ENCODE measurements at places on chromosomes 1 and 21.
A peak's percentile ranks its signal among the peaks of the same experiment; 100 is the strongest.

DNA sequence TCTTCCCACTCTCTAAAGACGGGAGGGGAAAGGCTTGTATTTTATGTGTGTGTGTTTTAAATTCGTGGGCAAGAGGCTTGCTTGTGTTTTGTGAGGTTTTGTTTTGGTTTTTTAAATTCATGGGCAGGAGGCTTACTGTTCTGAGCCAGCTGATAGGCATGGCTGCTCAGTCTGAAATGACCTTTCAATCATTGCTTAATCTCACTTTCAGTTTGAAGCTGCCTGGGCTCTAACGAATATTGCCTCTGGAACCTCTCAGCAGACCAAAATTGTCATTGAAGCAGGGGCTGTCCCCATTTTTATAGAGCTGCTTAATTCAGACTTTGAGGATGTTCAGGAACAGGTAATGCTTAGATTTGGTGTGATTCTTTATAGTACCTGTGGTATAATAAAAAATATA, 20.3 kb upstream of the TXLNA start:
- no peak for DNase-seq
- no peak overlapping the region for H3K27ac ChIP-seq
- H3K4me1 ChIP-seq, result no peaks in the 10 kb centered on the region
- H3K27me3 ChIP-seq, result no peaks in the 10 kb centered on the region

DNA sequence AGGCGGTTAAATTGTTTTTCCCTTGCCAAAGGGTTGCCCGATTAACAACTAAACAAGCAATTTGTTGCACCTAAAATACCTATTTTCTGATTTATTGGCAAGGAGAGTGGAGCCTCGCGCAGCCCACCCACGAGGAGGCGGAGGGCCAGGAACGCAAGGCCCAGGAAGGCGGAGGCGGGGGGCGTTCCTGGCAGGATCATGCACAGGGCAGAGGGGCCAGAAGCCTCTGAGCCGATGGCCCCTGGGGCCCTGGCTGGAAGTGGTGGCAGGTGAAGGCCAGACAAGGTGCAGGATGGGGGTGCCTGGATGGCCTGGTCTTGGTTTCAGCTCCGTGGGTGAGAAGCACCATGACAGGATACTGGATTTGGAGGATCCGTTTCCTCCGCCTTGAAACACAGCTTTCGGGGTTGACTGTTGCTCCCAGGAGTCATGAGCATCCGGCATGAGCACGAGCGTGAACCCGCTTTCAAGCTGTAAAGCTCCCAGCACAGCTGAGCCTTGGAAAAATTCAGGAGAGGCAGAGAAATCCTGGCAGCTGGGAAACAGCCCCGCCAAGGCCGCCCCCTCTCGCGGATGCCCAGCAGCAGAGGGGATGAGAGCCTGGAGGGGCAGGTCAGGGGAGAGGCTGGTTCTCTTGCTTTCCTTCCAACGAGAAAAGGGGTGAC, 35.0 kb downstream of the AJAP1 start:
- H3K27ac ChIP-seq, result no peak overlapping the region
- H3K36me3 ChIP-seq, result no peaks in the 10 kb centered on the region
- H3K4me1 ChIP-seq, result no peaks in the 10 kb centered on the region
- no peak overlapping the region for H3K4me3 ChIP-seq
- peaks cover 15% of the 10 kb centered on the region for H3K27me3 ChIP-seq

DNA sequence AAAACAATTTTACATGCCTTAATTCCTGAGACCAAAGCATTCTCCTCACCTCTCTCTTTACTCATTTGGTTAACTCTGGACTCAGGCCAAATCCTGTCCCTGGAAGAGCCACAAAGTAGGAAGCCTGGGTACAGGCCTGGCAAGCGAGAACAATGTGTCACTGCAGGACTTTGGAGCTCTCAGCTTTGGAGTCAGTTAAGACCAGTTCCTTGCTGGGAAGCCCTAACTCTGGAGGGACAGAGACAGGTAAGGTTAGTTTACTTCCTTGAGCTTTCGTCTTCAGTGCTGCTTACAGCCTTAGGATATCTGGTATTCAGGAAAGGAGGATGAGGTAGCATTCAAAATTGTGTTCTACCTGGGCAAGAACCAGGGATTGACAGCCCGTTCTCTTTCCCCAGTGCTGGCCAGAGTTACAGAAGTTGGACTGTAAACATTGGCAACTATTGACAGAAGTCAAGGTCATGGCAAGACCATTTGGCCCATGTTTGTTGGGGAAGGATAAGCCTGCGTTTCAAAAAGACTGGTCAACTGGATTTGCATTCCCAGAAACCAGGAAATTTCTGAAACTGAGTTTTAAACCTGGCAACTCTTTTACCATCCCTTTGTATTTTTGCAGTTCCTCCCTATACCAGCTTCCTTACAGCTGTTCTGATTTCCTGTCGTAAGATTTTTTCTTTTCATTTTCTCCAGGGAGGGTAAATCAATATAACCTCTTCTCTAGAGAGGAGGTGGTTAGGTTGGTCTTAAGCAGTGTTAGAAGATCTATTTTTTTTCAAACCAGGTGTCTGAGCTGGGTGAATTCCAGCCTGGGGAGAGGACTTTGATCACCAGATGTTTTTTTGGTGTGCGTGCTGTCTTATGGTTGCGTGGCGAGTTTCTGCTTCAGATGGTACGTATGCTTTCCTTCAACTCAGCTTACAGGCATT, at the start of gene C4BPB:
Gene C4BPB (plus strand): TSS at position 160 of the 926 bp plus-strand sequence. CDS start 672 bp downstream, at position 832.
- no peak within 1 kb of the TSS for H3K27ac ChIP-seq
- no peaks in the 10 kb centered on the region for H3K4me1 ChIP-seq
- no peaks in the 10 kb centered on the region for H3K27me3 ChIP-seq
- H3K4me3 ChIP-seq, result no peak within 1 kb of the TSS
- no peak for DNase-seq
- H3K36me3 ChIP-seq, result no peaks in the 10 kb centered on the region

GRCh38 chr1:2642131-2642559, 9.3 kb upstream of the MMEL1 start:
- H3K27me3 ChIP-seq, result no peaks in the 10 kb centered on the region
- H3K4me3 ChIP-seq, result peak overlapping the region; percentile 73
- peak overlapping the region; percentile 75 for H3K27ac ChIP-seq
- H3K36me3 ChIP-seq, result no peaks in the 10 kb centered on the region

DNA sequence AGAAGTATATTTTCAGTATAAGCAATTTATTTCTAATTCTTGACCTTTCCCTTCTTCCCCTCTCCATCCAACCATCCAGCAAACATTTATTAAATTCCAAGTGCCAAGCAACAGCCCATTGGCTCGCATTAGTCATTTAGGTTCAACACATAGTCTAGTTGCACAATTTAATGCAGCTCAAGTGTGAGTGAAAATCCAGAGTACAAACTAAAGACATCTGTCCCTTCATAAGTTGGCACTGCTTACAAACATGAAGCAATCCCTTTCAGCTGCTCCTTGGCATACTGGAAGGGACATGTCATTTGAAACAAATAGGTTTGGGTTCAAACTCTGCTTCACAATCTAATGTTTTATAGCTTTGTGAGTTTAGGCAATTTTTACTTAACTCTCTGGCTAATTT, 10.7 kb downstream of the CASQ2 start:
- H3K27me3 ChIP-seq, result no peaks in the 10 kb centered on the region
- no peaks in the 10 kb centered on the region for H3K36me3 ChIP-seq
- H3K4me3 ChIP-seq, result no peak overlapping the region
- H3K4me1 ChIP-seq, result no peaks in the 10 kb centered on the region

GRCh38 chr1:20727746-20728316, 4.7 kb downstream of the SH2D5 start:
- no peak overlapping the region for H3K4me3 ChIP-seq
- H3K4me1 ChIP-seq, result peaks cover 18% of the 10 kb centered on the region
- DNase-seq, result no peak
- peaks cover 48% of the 10 kb centered on the region for H3K27me3 ChIP-seq

- no peaks in the 10 kb centered on the region for H3K27me3 ChIP-seq
- no peak overlapping the region for H3K27ac ChIP-seq
- no peaks in the 10 kb centered on the region for H3K4me1 ChIP-seq
Measured at GRCh38 chr1:157335056-157335455, 196.9 kb upstream of the ETV3 start.

DNA sequence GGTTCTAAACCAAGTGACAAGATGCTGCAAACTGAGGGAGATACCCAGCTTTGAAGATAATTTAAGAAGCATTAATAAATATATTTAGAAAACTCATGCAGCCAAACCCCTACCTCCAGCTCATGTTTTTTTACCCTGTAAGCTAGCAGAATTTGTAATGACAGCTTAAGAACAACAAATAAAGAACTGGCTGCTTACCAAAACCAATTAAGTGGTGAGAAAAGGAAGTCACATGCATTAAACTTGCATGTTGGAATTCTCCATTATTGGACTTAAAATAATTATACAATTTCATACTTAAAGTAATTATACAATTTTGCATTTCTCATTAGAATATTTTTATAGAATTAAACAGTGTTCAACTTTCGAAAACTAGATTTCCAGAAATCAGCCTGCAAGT, 75.6 kb upstream of the CNIH3 start:
- no peaks in the 10 kb centered on the region for H3K4me1 ChIP-seq
- DNase-seq, result no peak
- no peak overlapping the region for H3K27ac ChIP-seq
- H3K27me3 ChIP-seq, result no peaks in the 10 kb centered on the region
- no peaks in the 10 kb centered on the region for H3K36me3 ChIP-seq

- no peak overlapping the region for H3K27ac ChIP-seq
- H3K36me3 ChIP-seq, result no peaks in the 10 kb centered on the region
- DNase-seq, result no peak
- H3K4me1 ChIP-seq, result peaks cover 9% of the 10 kb centered on the region
- no peak overlapping the region for H3K4me3 ChIP-seq
Measured at GRCh38 chr21:34216718-34217032, 143.3 kb downstream of the MRPS6 start.

- H3K4me3 ChIP-seq, result no peak overlapping the region
- H3K27ac ChIP-seq, result no peak overlapping the region
- H3K4me1 ChIP-seq, result peaks cover 3% of the 10 kb centered on the region
- no peak for DNase-seq
Measured at GRCh38 chr1:30837653-30838052, 70.9 kb downstream of the SDC3 start.

DNA sequence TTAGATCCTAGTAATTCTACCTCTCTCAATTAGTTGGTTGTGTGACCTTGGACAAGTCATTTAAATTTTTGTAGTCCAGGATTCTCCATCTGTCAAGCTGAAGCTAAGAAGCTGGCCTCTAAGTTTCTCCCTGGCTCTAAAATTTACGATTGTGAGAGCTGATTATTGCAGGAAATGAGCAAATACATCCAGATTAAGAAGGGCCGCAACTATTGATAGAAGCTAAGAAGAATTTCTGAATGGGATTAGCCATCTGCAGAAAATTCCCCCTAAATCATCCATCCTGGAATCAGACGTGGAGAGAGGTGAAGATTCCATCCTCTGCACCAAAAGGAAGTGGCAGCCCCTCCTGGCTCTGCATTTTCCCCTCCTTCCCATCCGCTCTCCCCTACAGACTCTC, 55.0 kb downstream of the HIVEP3 start:
- H3K4me3 ChIP-seq, result no peak overlapping the region
- H3K27ac ChIP-seq, result no peak overlapping the region
- no peaks in the 10 kb centered on the region for H3K36me3 ChIP-seq
- no peaks in the 10 kb centered on the region for H3K27me3 ChIP-seq

DNA sequence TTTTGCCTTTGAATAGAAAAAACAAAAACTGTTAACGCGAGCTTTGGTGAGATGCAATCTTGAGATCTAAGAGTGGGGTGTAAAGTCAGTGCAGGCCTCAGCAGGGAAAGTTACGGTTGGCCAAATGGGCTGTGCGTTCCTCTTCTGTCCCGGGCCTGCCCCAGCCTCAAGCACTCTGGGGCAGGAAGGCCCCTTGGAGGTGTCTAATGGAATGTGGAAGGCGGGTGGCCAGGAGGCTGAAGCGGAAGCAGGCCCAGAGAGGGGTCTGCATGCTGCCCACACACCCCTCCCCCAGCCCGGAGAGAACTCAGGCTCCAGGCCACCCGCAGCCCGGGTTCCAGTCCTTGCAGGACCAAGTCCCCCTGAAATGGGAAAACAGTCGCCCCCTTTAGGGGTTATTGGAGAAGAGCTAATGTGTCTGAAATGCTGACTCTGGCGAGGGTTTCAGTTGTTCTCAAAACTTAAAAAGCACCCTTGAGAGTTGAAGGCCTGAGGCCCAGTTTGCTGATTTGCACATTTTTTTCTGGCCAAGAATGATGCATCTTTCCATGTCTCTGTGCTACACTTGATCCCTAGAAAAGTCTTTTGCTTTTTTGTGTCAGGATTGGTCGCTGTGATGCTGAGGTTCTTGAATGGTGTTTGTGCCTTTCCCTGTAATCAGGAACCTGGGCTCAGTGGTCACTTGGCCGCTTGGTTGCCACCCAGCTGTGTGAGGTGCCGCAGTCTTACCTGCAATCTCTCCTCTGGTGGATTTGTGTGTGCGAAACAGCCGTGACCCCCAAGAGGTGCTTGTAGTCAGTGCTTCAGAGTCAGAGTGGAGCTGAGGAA, 2.0 kb downstream of the COL18A1 start:
- no peaks in the 10 kb centered on the region for H3K27me3 ChIP-seq
- peak; percentile 72 for DNase-seq

DNA sequence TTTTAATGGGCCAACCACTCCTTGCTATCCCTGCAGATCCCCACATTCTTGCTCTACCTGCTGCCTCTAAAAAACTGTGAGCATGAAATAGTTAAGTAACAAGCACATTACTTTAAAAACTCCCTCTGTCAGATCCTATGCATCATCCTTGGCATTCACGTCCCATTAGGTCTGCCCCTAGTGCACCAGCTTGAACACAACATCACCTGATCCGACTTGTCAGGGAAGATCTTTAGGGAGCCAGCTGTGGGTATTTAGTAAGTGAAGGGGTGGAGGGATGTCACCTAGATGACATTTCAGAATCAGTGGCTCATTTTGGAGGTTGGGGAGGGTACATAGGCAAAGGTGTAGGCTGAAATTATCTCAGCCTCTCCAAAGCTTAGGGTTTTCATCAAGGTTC, 33.5 kb downstream of the RXRG start:
- H3K27me3 ChIP-seq, result peaks cover 13% of the 10 kb centered on the region
- no peaks in the 10 kb centered on the region for H3K36me3 ChIP-seq
- no peak overlapping the region for H3K4me3 ChIP-seq
- no peak for DNase-seq

- H3K27me3 ChIP-seq, result no peaks in the 10 kb centered on the region
- no peak overlapping the region for H3K27ac ChIP-seq
- no peak overlapping the region for H3K4me3 ChIP-seq
- no peak for DNase-seq
- peaks cover 6% of the 10 kb centered on the region for H3K4me1 ChIP-seq
Measured at GRCh38 chr1:202275061-202275770, 66.5 kb downstream of the UBE2T start.

DNA sequence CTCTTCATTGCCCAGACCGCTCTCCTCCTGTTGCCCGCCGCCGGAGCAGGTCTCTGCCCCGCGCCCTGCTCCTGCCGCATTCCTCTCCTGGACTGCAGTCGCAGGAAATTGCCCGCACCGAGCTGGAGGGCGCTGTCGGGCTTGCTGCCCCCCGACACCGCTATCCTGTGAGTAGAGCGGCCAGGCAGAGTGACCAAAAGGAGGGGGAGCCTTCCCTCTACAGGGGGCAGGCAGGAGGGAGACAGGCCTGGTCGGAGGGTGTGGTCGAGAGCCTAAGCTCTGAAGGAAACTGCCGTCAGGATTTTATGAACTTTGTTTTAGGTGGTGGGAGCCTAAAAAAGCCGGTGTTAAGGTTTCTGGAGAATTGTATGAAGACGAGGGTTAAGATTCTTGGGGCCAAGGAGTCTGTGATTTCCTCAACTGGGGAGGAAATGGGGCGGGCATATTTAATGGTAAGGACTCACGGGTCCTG, 517 bp downstream of the LRIG2 start:
- H3K36me3 ChIP-seq, result peaks cover 17% of the 10 kb centered on the region
- H3K4me1 ChIP-seq, result peaks cover 9% of the 10 kb centered on the region
- peak; percentile 59 for DNase-seq
- peak overlapping the region; percentile 65 for H3K4me3 ChIP-seq

GRCh38 chr1:93579891-93580290, 101.7 kb downstream of the BCAR3 start:
- DNase-seq, result peak; percentile 41
- peak overlapping the region; percentile 6 for H3K27ac ChIP-seq
- no peaks in the 10 kb centered on the region for H3K27me3 ChIP-seq
- peaks cover 54% of the 10 kb centered on the region for H3K36me3 ChIP-seq
- no peak overlapping the region for H3K4me3 ChIP-seq
